ENCODE measurements at places on chromosomes 7 and 10.

- no peak for DNase-seq
Observed at GRCh38 chr10:110474826-110475225, 22.9 kb upstream of the DUSP5 start.

- no peak for DNase-seq
Observed at GRCh38 chr10:70541736-70542564, 60.6 kb downstream of the PRF1 start.

GRCh38 chr10:102713539-102713813, 721 bp downstream of the ARL3 start:
- DNase-seq, result peak; percentile 45

DNA sequence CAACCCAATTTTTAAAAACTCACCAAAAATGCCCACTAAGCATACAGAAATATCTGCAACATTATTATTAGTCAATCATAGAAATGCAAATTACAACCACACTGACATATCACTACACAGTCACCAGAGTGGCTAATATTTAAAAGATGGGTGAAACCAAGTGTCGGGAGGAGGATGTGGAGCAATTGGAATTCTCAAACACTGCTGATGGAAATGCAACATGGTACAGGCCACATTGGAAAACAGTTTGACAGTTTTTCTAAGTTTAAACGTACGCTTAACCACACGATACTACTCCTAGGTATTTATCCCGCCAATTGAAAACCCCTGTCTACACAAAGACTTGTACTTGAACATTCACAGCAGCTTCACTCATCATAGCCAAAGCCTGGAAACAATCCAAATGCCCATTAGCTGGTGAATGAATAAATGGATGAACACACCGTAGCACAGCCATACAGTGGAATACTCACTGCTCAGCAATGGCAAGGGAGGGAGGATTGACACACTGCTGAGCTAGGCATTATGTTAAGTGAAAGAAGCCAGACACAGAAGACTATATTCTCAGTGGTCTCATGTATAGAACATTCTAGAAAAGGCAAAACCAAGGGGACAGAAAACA, 16.3 kb downstream of the GCK start:
- no peak for DNase-seq

DNA sequence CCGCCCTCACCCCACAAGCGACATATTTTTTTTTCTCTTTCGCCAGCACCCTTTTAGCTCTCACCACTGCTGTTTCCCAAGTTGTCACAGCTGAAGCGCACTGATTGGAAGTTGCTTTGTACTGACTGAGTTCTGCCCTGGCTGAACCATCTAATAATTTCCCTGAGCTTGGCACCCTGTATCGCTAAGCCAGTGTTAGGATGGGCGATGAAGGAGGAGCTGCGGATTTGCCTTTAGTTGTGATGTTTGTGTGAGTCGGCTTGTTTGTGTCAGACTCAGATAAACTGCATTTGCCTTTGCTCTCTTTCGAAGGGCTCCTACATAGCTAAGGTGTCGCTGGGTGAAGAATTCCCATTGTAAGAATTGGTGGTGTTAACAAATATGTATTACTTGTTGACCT, 1.3 kb upstream of the ATXN7L1 start:
- no peak for DNase-seq

DNA sequence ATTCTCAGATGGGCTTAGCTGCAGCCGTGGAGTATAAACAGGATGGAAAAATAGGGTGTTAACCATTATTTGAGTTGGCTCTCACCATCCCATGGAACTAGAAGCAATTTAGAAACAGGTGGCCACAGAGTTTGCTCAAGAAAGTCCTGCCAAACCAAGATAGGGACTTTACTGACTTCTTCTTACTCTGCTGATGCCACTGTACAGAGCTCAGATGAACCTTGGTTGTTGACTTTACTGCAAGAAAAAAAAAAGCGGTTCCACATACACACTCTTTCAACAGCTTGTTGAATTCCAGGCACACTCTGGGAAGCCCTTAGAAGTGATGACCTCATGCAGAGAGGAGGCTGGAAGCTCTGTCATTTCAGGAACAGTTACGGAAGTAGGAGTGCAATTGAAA, 753.4 kb downstream of the NRG3 start:
- DNase-seq, result no peak

GRCh38 chr7:151148319-151149259, 18.9 kb downstream of the GBX1 start:
- no peak for DNase-seq

- DNase-seq, result no peak
Observed at GRCh38 chr10:60140651-60141632, 234.6 kb upstream of the CCDC6 start.

Data from stimulated activated CD4-positive, alpha-beta T cell treated with anti-CD3 and anti-CD28 coated beads, TNF-alpha, amount 100 ng/mL, for 1 hour (primary cell).